ENCODE measurements at places on chromosomes 11 and 22. TPM values are rescaled to one million over a fixed set of nuclear protein-coding genes. Genes with fewer than 3 reads are reported as not detected.

DNA sequence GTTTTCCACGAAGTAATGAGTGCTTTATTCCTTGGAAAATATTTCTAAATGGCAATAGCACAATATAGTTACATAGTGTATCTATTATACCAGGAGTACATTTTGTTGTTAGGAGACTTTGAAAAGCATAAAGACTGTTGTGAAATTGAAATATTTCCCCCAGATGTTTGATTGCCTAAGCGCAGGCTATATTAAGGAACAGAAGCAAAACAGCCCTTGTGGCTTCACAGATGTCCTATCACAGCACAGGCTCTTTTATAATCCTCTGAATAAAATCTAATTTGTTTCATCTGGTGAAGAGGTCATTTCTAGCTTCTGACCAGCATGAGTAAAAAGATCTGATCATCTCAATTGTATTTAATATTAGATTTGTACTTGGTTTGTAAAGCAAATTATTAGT is 48.2 kb downstream of the BSX start:
- H3K36me3 ChIP-seq, result peaks cover 2% of the 10 kb centered on the region
- H3K27ac ChIP-seq, result no peak overlapping the region
- no peaks in the 10 kb centered on the region for H3K27me3 ChIP-seq
- H3K4me1 ChIP-seq, result no peaks in the 10 kb centered on the region

- no peaks in the 10 kb centered on the region for H3K27me3 ChIP-seq
- peaks cover 5% of the 10 kb centered on the region for H3K36me3 ChIP-seq
- peaks cover 8% of the 10 kb centered on the region for H3K4me1 ChIP-seq
- H3K4me3 ChIP-seq, result no peak overlapping the region
- H3K27ac ChIP-seq, result no peak overlapping the region
- DNase-seq, result no peak
These were observed 4.1 kb downstream of the ST3GAL4 start for GRCh38 chr11:126359431-126360048.

DNA sequence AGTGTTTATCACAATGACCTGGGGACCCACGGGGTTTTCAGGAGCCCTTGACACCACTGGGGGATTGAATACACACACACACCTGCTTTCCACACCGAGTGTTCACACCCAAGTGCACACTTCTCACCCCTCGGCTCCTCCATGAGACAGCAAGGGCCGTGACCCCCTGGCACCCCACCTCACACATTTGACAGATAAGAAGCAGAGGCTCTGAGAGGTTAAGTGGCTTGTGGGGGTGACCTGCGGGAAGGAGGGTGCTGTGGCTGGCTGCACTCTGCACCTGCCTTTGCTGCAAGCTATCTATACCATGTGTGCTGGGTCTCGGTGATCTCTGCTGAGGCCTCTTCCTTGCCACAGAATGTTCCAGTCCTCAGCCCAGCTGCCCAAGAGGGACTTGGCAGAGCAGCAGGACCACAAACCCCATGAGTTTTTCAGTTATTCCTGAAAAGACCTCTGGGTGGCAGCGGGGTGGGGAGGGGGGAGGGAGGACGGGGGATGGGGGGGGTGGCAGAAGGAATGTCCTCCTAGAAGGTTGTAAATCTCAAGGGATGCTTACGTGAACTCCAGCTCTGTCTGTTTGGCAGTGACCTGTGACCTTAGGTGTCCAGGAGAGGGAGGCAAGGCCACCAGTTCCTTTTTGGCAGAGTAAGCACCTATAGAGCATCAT is 47.9 kb upstream of the RFPL3 start:
- H3K27me3 ChIP-seq, result peaks cover 20% of the 10 kb centered on the region
- no peak overlapping the region for H3K4me3 ChIP-seq
- H3K36me3 ChIP-seq, result no peaks in the 10 kb centered on the region
- no peak overlapping the region for H3K27ac ChIP-seq
- no peaks in the 10 kb centered on the region for H3K4me1 ChIP-seq

DNA sequence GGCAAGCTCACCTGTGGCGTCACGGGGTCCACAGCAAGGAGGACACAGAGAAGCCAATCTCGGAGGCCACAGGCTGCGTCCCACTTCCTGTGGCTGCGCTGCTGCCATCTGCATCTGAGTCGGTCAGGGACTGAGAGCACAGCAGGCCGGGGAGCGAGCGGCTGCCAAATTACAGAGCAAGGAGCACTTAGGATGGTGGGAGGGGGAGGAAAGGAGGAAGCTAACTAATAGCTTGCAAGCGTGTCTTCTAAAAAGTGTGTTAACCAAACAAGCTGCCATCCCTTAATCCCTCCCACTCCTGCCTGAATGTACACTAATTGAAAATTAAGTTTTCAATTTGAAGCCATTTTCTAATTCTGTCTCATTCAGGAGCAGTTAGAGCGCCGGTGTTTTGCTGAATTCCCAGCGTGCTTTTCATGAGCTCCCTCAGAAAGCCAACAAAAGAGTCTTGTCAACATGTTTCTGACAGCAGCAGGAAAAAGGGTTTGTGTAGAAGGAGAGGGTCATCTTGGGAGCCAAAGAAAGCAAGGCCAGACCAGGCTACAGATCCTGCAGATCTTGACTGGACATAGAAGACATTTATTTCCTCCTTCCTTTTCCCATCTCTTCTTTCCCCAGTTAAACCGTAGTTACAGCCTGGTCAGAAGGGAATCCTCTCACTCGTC is 42.4 kb upstream of the API5 start:
- no peak for DNase-seq
- H3K36me3 ChIP-seq, result no peaks in the 10 kb centered on the region
- no peak overlapping the region for H3K27ac ChIP-seq
- H3K4me3 ChIP-seq, result no peak overlapping the region
- no peaks in the 10 kb centered on the region for H3K4me1 ChIP-seq

Gene OR5M11
- not detected for total RNA-seq

Gene NLRX1
- total RNA-seq, result 21.3 TPM

Gene XKR3
- total RNA-seq, result not detected

All from activated CD8-positive, alpha-beta T cell treated with anti-CD3 and anti-CD28 coated beads for 36 hours (primary cell).